ENCODE measurements at places on chromosomes 5 and 9. TPM values are rescaled to one million over a fixed set of nuclear protein-coding genes. Genes with fewer than 3 reads are reported as not detected.

GRCh38 chr9:131012023-131012334 lies 3.0 kb downstream of the LAMC3 start:
- DNase-seq: no peak

DNA sequence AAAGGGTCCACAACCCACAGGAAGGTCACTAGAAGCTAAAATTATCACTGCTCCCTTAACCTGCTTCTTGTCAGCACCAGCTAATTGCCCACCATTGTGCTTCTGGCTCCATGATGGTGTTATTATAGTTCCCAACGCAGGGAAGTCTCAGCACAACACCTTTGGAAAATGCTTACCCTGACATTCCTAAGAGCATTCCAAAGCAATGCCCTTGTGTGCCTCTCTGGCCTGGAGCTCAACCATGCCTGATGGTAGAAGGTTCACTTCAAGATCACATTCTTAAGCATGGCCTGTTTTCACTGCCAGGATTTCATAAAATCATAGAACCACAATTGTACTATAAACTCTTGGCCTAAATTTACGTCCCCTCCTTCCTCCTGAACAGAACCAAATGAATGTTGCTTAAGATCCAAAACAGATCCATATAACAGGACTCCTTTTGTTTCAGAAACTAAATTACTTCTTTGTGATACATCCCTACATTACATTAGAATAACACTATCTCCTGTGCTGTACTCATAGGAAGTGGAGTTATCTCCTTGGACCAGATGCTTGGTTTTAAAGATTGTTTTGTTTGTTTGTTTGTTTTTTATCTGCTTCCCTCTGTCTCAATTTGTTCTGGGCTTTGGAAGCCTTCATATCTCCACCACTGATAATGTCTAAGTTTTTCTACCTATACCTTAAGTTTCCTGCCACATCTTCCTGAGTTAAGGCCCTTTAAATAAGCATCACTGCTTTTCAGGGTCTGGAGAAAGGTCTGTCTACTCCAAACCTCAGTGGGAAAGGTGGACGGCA lies 32.1 kb downstream of the ARL15 start:
- DNase-seq: no peak

ADAMTS6 gene
- 2.3 TPM for total RNA-seq

DNA sequence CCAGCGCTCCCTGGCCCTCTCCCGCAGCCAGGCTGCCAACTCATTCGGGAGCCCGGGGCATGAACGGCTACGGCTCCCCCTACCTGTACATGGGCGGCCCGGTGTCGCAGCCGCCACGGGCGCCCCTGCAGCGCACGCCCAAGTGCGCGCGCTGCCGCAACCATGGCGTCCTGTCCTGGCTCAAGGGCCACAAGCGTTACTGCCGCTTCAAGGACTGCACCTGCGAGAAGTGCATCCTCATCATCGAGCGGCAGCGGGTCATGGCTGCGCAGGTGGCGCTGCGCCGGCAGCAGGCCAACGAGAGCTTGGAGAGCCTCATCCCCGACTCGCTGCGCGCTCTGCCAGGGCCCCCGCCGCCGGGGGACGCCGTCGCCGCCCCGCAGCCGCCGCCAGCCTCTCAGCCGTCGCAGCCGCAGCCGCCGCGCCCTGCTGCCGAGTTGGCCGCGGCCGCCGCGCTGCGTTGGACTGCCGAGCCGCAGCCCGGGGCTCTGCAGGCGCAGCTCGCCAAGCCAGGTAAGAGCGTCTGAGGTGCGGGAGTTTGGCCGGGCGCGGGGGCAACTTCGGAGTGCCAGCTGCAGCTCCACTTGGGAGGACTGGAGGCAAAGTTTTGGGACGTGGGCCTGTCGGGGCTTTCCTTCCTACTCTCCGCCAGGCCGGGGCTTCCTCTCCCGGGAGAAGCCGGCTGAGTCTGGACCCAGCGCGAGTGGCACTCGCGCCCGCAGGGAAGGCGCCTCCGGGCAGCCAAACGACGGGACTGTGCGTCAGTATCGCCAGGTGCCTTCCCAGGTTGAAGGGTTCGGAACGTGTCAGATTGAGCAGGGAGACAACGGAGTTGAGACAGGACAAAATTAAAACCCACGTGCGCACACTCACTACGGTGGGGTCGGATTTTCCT lies 735 bp downstream of the DMRT3 start:
- no peak for DNase-seq

DNA sequence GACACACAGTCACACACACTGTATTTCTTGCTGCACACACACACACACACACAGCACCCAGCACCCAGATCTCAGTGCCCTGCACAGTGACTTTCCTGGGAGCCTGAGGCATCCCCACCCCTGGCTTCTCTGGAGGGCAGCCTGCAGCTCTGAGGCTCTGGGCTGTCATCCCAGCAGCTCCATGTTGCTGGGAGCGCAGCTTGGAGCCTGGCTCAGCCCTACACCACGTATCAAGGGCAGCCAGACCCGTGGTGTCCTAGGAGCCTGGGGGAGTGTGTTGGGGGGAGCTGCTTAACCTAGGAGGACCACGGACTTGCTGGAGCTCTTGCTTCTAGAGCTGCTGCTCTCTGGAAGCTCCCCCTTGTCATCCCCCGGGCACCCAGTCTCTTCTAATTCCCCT lies 5.2 kb downstream of the IER5L start:
- DNase-seq: no peak
